CD4-positive, alpha-beta T cell treated with Interleukin-6 for 4 hours (primary cell): ENCODE measurements at places on chromosomes 3 and 15.

DNA sequence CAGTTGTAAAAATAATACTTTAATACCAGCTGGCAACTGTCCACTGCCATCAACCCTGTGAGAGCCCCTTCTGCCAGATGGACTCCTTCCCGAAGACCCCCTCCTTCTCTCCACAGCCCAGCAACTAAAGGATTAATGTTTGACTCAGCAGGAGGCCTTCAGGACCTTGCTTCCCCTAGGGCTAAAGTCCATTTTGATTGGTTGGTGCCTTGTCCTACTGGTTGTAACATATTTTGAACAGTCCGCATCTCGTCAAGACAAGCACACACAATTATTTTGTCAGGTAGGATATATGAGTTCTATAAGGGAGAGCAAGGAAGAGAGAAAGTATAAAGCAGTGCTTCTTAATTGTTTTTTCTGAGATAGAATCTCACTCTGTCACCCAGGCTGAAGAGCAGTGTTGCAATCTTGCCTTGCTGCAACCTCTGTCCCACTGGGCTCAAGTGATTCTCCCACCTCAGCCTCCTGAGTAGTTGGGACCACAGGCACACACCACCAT is 18.6 kb downstream of the ACOX2 start:
- no peak for DNase-seq

- DNase-seq: no peak
Observed at GRCh38 chr15:40264321-40265153, 18.3 kb downstream of the ANKRD63 start.

DNA sequence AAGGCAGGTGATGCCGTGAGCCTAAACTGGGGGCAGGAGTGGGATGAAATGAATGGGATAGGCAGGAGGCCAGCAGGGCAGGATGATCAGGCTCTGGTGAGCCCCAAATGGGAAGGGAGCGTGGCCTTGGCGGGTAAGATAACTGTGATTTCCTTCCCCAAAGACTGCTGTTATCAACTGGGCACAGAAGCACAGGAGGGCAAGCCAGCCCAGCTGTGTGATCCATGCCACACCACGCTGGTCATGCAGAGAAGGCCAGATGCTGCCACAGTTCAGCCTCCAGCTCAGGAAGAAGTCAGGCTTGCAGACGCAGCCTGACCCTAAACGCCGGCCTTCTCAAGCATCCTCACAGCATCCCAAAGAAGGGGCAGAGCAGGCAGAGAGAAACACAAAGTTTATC is 52.1 kb upstream of the GNB5 start:
- no peak for DNase-seq

DNA sequence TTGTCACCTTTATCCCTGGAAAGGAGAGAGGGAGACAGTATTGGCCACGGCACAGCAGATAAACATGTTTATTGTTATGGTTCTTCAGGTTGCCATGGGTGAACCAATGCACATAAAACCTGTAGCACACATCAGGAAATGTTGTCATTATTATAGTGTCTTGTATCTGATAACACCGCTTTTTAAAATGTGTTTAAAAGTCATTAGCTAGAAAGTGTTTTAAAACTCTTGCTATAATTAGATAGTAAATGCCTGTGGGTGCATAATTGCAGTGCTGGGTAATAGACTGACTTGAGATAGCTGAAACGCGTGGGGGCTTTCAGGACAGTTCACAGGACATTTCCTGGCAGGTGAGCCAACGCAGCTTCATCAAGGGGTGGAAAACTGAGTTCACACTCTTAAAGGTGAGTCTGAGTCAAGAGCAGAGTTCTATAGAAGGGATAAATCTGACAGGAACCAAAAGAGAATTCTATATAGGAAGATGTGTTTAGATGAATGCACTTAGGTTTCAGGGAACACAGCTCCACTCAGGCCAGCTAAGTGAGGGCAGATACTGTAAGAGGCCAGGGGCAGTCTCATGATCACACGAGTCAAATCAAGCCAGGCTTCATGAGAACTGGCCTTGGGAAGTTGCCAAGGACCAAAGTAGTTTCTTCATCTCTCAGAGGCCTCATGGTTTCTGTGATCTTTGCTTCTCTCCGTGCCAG is 35.6 kb upstream of the PPP4R2 start:
- DNase-seq: no peak

DNA sequence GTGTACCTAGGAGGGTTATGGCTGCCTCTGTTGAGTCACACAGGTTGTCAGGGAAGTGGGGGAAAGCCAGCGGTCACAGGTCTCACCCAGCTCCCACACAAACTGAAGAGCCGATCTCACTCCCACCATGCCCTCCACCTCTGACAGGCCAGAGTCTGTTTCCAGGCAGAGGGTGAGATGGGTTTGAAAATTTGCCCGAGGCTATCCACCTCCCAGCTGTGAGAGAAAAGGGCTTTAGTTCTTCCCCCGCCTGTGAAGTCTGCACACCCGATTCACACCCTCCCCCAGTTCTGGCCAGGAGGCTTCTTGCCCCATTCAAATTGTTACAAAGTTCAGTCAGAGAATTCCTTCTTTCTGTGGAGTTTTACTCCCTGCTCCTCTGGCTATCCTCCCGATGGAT is 446.9 kb downstream of the EDEM1 start:
- DNase-seq: no peak

- DNase-seq: no peak
Observed at GRCh38 chr3:183984749-183985729, 32.6 kb downstream of the ABCC5 start.

- no peak for DNase-seq
Observed at GRCh38 chr3:54355800-54356199, 233.4 kb downstream of the CACNA2D3 start.

DNA sequence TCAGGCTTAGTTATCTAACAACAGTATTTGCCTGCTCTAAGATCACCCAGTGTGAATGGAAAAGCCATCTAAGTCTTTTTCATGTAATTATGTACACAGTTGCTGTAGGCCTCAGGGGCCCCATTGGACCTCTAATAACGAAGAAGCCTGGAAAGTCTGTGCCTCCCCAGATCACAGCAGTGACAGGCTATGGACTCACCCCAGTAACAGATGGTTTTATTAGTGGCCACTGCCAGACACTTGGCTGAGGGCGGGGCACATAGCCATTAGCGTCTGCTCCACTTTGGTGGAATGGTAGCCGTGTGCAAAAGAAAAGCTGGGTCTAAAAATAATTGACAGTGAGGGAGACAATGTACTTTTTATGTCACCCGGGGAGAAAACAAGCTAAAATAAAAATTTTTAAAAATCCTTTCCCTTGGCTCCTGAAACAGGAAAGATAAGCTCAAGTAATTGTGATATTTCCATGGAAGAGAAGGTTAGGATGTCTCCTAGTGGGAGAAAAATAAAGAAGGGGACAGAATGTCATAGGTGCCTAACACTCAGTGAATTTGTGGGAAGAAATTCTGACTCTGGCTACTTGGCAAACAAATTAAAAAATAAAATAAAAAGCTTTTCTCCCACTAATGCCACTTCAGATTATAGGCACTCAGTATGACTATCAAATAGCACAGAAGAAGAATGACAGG is 44.3 kb upstream of the ZNF385D start:
- DNase-seq: no peak

GRCh38 chr15:72044956-72045355 is 73.0 kb downstream of the MYO9A start:
- DNase-seq: no peak

GRCh38 chr3:195096484-195097330 is 174.3 kb downstream of the XXYLT1 start:
- DNase-seq: no peak

DNA sequence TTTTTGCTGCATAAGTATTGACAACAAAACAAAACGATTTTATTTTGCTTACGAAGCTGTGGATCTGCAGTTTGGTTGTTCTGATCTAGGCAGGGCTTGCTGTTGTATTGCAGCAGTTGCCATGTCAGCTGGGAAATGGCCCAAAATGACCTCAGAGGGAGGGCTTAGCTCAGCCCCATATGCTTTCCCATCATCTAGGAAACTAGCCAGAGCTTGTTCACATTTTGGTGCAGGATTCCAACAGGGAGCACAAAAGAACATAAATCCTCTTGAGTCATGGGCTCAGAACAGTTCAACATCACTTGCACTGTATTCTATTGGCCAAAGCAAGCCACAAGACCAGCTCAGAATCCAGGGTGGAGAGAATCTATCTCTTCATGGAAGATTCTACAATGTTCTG is 42.2 kb upstream of the ROBO2 start:
- DNase-seq: no peak

DNA sequence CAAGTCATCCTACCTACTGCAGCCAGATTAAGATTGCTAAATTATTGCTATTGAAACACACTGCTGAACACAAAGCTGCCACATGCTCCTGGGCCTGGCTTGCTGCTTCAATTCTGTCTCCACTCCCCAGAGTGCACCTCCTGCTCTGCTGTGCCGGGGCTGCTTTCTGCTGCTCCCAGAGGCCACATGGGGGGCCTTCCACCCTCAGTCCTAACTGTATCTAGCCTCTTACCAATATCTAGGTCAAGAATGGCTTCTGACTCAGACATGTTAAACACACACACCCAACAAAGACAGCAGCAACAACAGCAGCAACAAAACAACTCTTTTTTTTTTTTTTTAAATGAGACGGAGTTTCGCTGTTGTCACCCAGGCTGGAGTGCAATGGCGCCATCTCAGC is 33.0 kb downstream of the MYZAP start:
- DNase-seq: no peak

- DNase-seq: no peak
Observed at GRCh38 chr15:93974804-93975481, 256.4 kb upstream of the MCTP2 start.

DNA sequence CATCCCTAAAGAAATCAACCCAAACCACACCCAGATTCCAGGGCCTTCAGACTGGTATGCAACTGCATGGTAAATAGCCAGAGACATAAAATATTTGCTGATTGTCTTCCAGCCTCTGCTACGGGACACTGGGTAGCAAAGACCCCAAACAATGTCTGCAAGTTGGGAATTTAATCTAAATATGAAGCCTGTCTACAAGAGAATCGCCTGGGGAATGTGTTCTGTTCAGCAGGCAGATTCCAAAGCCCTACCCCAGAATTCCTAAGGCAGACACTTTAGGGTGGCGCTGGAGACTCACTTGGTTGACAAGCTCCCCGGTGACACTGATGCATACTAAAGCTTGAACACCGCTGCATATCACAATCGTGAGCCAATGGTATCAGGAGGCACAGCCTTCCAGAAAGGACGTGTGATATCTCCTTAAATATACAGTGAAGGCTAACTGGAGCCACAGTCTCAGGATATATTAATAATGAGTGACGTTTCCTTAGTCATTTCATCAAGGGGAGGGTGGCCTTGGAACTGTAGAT is 684.1 kb downstream of the NTRK3 start:
- no peak for DNase-seq

DNA sequence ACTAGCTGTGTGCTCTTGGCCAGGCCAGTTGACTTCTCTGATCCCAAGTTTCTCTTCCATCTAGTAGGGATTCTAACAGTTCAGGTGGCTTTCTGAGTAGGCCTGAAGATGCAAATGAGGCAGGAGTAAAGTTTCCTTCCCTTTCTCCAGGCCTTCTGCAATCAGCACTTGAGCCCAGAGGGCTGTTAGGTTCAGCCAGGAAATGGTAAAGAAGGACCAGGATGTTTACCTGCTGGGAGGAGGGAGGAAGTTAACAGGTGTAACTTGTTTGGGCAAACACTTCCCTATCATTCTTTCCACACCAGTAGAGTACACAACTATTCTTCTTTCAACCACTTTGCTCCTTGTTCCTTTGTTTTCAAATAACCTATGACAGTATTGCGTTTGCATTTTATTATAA is 13.3 kb upstream of the TNFSF10 start:
- DNase-seq: no peak
